ENCODE measurements at places on chromosomes 5 and 9.

DNA sequence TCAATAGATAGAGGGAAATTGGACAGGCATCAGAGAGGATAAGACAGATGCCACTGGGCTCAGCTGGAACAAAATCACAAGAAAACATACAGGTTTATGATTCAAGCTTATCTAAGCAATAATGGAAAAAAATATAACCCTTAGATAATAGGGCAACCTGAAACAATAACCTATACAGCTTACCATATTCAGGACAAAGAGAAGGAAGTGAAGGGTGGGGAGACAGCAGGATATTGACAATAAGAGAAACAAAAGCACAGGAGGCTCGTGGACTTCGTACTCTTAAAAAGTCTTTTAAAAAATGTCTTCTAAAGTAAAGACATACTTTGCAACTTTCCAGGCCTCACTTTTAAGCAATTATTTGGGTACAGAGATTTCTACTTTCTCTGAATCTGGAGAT, 225.3 kb downstream of the NTRK2 start:
- no peak for DNase-seq

- no peak for DNase-seq
Measured at GRCh38 chr9:93994132-93994531, 39.0 kb upstream of the BARX1 start.

- DNase-seq: no peak
Measured at GRCh38 chr5:17167171-17167891, 50.1 kb upstream of the BASP1 start.

DNA sequence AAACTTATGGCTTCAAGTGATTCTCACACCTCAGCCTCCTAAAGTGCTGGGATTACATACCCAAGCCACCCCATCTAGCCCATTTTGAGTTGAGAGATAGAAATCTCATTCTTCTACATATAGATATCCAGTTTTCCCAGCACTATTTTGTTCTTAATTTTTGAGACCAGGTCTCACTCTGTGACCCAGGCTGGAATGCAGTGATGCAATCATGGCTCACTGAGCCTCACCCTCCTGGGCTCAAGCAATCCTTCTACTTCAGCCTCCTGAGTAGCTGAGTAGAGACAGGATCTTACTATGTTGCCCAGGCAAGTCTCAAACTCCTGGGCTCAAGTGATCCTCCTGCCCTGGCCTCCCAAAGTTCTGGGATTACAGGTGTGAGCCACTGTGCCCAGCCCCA, 60.9 kb upstream of the CTNNA1 start:
- no peak for DNase-seq

GRCh38 chr9:91419222-91420191, 4.1 kb downstream of the NFIL3 start:
- DNase-seq: peak; percentile 28

GRCh38 chr9:15086156-15086763, 176.0 kb upstream of the FREM1 start:
- DNase-seq: no peak

GRCh38 chr9:127629468-127630081, 17.5 kb downstream of the STXBP1 start:
- no peak for DNase-seq

DNA sequence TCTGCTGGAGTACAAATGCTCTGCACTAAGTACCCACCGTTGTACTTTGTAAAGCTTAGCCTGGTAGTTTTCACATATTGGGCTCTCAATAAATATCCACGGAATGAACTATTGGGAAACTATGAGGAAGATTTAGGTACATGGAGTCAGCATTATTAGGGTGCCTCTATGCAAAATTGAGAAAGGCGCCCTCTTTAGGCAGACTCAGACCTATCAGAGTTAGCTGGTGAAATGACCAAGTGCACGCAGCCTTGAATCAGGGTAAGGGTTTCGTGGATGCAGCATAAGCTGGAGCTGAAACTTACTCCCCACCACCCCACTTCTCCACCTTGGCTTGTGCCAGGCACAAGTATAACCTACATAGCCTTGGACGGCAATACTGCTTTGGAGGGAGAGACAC, 1178.8 kb upstream of the DMAC1 start:
- no peak for DNase-seq

GRCh38 chr5:179568721-179569120, 18.4 kb downstream of the RUFY1 start:
- no peak for DNase-seq

DNA sequence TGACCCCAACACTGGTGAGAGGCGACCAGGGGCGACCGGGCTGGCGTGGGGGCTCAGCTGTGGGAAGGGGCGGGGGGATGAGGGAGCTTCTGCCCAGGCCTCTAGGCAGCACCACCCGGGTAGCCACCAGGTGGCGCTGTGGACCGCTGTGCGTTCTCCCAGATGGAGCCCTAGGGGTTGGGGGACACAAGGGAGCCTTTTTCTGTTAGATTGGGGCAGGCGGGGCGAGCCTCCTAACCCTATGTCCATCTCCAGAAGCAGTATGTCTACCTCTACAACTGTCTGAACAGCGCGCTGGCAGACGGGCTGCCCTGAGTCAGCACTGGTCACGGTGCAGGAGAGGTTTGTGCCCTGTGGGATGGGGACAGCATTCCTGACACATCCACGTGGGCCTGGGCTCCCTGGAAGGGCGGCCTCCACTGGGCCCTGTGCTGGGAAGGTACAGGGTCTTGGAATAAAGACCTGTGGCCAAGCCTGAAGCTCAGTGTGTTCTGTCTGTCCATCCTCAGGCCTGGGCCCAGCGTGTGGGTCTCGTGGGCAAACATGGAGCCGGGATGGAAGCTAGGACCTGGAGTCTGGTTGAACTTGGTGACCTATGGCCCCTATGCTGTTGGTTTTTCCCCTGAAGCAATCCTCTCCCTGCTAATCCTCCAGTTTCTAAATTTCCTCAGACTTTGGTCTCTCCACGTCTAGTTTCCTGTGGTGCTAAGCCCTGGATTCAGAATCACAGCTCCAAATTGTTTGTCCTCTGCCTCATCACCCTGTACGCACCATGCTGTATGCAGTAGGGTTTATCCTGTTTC, 23.1 kb upstream of the SPTLC1 start:
- DNase-seq: peak; percentile 73

DNA sequence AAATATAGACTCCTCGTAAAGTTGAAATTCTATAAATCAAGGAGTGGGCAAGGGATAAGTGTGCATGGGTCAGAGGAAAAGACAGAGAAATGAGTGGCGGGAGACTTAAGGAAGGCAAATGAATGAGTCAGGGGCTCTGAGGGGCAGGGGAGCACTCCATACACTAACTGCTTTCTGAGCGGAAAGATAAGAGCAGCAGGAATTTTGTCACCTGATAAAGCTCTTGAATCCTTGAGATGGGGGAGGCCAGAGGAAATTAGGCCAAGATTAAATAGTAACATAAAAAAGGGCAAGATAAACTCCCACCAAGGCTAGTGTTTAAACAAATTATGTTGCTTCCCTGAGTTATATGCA, 191.0 kb upstream of the S1PR3 start:
- no peak for DNase-seq

GRCh38 chr9:21266733-21267484, 27.1 kb upstream of the IFNA14 start:
- no peak for DNase-seq

DNA sequence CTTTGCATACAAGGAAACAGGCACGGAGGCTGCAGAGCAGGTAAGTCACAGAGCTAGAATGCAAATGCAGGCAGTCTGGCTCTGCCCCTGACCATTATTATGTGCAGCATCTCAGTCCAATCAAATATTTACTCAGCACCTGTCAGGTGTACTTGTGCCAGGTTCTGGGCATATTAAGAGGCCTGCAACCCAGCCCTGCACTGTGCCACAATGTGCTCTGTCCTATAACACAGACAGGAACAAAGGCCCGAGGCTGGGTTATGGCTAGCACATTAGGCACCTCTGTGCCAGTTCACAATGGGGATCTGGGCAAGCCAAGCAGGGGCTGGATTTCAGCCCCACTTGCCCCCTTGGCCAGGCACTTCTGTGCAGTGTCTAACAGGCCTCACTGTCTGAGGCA, 14.0 kb downstream of the ARL15 start:
- no peak for DNase-seq

GRCh38 chr9:129070696-129071525, 10.0 kb upstream of the DOLPP1 start:
- no peak for DNase-seq

GRCh38 chr5:79259383-79259782, 23.5 kb downstream of the JMY start:
- no peak for DNase-seq

DNA sequence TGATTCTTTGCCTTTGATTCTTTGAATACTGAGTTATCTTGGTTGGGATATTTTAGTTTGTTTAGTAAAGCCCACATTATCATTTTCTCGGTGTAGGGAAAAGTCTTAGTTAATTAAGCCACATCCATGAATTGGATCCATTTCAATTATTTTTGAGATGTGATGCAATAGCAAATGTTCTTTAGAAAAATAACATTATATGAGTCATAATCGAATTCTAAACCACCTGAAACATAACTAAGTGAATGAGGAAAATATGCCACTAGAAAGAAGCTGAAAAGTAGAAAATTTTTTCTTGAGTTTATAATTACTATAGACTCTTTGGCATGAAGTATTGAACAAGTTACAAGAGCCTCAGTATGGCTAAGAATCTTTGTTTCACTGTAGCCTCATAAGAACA, 17.5 kb upstream of the CCDC192 start:
- DNase-seq: no peak

DNA sequence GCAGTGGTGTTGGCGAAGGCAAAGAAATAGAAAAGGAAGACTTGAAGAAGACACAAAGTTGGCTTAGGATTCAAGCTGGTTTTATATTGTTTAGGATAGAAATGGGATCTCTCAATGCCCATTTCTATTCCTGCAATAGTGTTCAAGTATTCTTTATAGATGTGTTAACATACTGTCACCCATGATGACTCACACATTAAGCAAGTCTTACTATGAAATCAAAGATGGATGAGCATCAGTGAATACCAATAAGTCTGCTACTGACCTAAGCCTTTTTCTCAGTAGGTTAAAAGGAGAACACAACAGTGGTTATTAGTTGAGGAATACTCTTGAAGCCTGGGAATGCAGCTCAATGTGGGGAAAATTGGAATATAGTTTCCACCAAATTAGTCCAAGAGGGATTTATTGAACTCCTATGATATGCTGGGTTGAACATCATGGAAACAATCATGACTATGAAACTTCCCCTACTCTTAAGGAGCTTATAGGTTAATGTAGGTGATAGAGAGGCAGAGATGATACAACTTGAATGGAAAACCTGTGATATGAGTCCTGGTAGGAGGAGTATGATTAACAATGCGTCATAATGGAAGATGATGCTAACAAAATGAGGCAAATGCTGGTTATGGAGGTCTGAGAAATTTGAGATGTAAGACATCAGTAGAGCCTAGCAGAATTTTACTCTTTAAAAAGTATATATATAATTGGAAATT, 417.1 kb upstream of the DAP start:
- DNase-seq: no peak

- DNase-seq: no peak
Measured at GRCh38 chr5:128380337-128380736, 157.7 kb downstream of the FBN2 start.

DNA sequence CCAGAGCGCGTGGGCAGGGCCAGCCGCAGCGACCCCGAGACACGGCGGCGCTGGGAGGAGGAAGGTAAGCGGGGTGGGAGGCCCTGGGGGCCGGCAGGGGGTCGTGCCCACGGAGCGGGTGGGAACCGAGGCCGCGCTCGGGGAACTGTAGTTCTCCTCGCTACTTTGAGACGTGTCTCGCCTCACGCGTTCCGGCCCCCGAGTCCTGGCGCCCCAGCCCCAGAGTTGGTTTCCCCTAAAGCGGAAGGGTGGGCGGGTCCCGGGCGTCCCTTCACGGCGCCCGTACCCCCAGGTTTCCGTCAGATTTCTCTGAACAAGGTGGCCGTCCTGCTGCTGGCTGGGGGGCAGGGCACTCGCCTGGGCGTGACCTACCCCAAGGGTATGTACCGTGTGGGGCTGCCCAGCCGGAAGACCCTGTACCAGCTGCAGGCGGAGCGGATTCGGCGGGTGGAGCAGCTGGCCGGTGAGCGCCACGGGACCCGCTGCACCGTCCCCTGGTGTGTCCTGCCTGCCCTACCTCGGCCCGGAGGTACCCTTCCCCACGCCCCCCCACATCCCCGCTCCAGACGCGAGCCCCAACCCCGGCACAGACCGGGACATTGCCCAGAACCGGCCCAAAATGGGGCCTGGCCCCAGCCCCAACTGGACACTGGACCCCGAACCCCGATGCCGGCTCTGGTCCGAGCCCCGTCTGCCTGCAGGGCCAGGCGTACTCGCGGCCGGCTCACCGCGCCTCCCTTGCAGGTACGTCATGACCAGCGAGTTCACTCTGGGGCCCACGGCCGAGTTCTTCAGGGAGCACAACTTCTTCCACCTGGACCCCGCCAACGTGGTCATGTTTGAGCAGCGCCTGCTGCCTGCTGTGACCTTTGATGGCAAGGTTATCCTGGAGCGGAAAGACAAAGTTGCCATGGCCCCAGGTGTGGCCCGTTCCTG, 709 bp downstream of the UAP1L1 start:
- peak; percentile 53 for DNase-seq

- DNase-seq: no peak
Measured at GRCh38 chr9:73736270-73736669, 584.6 kb downstream of the ANXA1 start.

DNA sequence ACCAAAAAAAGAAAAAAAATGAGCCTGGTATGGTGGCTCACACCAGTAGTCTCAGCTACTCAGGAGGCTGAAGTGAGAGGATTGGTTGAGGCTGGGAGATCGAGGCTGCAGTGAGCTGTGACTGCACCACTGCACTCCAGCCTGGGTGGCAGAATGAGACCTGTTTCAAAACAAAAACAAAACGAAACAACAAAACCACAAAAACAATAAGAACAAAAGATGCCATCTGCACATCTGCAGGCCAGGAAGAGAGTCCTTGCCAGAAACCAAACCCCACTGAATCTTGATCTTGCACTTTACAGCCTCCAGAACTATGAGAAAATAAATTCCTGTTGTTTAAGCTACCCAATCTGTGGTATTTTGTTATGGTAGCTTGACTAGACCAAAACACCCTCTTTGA, 207.7 kb downstream of the YTHDC2 start:
- DNase-seq: no peak

DNA sequence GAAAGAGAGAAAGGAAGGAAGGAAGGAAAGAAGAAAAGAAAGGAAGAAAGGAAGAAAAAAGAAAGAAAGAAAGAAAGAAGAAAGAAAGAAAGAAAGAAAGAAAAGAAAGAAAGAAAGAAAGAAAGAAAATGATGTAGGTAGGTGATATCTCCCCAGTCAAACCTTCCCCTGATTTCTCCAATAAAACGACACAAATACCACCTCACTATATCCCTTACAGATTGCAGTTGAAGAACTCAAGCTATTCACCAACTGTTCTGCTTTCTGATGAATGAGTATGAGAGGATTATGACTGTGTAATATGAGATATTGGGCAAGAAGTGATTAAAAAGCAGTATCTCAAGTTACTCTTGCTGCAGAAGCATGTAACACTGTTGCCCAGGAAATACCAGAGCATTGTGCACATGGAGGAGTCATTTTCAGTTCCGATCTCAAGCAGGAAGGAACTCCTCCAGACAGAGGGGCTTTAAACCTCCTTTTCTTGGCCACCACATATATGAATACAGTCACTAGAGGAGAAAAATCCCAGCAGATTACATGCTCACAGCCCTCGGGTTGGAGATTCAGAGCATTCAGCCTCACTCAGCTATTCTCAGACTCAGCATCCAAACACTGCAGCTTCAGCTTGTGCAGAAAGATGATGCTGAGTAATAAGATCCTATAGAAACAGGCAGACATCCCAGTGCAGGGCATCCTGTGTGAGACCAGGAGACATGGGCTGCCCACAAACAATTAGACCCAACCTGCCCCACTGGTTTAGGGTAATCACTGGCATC, 61.4 kb downstream of the UGCG start:
- peak; percentile 27 for DNase-seq

GRCh38 chr5:57492632-57493031, 10.0 kb upstream of the ACTBL2 start:
- DNase-seq: no peak

Data from CD4-positive, alpha-beta T cell treated with Interleukin-4 for 1 hour (primary cell).